ENCODE measurements at places on chromosomes 6 and 20.

- no peak for DNase-seq
These were observed 682.8 kb downstream of the KIF16B start for GRCh38 chr20:15890407-15890982.

DNA sequence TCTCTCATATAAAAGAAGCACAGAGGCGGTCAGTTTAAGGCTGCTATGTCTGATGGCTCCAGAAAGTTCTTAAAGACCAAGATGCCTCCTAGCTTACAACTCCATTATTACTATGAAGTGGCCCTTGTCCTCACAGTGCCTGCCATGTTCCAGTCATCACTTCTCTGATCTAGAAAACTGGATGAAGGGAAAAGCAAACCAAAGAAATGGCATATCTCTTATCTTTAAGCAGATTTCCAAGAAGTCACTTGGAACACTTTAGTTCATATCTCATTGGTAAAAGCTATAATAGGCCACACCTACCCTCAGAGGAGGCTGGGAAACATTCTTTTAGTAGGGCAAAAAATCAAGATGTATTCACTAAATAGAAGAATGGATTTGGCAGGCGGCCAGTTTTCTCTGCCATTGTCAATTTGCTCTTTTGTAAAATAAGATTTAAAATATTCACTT is 289.6 kb downstream of the TBC1D7 start:
- no peak for DNase-seq

DNA sequence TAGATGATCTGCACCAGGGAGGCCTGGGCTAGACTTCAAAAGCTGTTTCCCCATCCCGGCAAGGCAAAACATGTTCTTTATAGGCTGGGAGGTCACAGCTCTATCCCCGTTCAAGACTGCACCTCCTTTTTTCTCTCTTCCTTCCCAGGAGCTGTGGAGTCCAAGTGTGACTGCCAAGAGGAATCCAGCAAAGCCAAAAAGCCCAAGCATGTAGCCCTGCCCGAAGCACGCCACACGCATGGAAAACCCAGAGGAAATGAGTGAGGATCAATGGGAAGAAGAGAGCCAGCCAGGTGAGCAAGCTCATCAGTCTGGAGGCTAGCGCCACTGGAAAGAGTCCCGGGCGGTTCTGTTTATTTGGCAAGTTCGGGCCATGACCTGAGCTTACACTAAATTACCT is 240.4 kb downstream of the PRL start:
- DNase-seq, result no peak

DNA sequence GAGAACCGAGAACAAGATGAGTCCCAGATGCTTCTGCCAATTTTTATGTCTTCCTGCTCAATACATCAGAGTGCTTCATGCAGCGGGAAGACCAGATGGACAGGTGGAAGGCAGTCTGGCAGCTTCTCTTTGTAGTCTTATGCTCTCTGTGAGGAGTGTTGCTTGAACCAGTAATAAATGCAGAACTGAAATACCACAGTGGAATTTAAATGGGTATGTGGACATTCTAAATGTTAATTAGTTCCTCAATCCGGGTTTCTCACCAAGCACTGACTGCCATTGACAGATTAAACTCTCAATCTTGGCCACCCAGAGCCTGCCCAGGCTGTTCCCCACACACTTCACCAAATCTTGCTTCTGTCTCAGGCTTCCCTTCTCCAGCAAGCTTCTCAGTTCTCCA is 695.5 kb upstream of the CHD6 start:
- no peak for DNase-seq

DNA sequence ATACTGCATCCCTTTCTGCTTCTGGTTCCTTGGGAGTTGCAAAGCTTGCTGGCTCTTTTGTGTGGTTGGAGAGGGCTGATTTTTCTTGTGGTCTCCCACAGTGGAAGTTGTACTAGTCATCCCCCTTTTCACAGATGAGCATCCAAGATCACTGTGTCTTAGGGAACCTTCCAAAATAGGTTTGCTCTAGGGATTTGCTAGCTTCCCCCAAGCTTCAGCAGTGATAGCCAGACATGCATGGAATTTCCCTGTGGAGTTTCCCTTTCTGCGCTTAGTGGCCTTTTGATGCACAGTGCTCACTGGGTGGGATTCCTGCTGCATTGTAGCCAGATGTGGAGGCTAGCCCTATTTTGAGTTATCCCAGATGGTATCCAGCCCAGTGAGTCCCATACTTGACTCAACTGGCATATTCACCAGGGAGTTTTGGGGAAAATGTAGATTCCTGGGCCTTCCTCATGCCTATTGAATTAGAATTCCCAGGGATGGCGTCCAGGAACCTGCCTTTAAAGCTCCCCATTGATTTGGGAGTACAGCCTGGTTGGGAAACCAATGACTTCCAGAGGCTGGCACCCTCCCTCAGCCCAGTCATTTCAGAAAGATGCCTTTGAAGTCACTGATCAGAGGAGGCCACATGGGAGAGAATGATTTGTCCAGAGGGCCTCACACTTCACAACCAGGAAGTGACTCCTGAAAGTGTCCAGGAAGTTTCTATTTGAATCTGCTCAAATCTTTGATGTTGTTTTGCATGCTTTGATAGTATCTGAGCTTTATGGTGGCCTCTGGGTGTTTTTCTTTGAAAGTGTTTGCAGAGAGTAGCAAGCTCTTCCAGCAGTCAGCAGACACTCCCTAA is 25.9 kb downstream of the PPARD start:
- no peak for DNase-seq

GRCh38 chr20:42319252-42320013 is 701.3 kb upstream of the CHD6 start:
- DNase-seq, result no peak

GRCh38 chr6:4620284-4621151 is 155.7 kb upstream of the CDYL start:
- no peak for DNase-seq

DNA sequence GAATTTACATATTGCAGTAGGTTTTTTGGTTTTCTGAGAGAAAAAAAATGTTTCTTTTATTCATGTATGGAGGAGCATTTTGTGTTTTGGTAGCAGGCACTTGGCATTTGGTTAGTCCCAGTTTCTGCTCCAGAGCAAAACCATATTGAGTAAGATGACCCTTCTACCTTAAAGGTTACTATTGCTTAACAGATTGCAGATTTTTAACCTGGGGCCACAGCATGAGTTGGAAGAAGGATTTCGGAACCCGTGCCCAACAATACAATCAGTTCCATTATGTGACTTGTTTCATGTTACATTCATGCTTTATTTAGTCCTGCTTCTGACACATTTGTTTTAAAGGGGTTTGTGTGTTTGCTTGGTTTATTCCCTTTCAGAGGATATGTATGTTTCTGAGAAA is 496.3 kb downstream of the TFAP2B start:
- no peak for DNase-seq

- DNase-seq, result no peak
These were observed 93.7 kb downstream of the TCP11 start for GRCh38 chr6:35047265-35048011.

GRCh38 chr6:26524722-26525370 is 13.3 kb upstream of the HMGN4 start:
- no peak for DNase-seq

- no peak for DNase-seq
These were observed 4.6 kb downstream of the FILIP1 start for GRCh38 chr6:75489025-75489424.

DNA sequence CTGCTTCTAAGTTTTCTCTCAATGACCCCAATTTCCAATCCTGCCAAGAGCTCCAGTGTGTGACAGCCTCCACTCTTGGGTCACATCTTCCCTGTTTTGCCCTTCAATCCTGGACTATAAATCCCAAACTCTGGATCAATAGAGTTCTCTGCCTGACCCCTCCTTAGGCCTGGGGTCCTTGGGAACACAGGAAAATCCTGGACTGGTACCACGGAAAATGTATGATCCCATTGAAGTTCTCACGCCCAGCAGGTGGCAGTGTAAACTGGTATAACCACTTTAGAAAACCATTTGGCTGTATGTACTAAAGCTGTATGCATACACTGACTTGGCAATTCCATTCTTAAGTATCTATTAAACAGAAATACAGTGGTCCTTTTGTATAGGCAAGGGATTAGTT is 98.0 kb downstream of the SNAP25 start:
- no peak for DNase-seq

GRCh38 chr20:16003310-16003709 is 569.9 kb downstream of the KIF16B start:
- DNase-seq, result no peak

DNA sequence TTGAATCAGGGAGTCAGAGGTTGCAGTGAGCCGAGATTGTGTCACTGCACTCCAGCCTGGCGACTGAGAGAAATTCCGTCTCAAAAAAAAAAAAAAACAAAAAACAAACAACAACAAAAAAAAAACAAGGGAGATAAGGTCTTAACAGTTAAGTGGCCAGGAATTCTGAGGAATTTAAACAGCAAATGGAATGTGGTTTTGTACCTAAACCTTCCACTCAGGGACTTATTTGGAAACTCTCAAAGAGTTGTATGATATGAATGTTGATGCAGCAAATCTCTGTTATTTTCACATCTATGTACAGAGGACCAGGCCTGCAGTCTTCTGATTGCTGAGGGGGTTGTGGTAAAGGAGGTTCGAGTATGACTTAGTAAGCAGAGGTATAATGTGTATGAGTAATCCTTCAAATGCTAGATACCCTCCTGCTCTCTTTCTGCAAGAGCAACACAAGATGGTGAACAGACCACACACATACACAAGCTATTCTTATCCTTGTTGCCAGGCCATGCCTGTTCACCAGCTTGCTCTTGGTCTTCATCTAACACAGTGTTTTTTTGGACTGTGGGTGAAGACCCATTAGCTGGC is 174.9 kb upstream of the SCGN start:
- DNase-seq, result no peak

GRCh38 chr20:31930779-31931178 is 21.1 kb downstream of the PDRG1 start:
- no peak for DNase-seq

DNA sequence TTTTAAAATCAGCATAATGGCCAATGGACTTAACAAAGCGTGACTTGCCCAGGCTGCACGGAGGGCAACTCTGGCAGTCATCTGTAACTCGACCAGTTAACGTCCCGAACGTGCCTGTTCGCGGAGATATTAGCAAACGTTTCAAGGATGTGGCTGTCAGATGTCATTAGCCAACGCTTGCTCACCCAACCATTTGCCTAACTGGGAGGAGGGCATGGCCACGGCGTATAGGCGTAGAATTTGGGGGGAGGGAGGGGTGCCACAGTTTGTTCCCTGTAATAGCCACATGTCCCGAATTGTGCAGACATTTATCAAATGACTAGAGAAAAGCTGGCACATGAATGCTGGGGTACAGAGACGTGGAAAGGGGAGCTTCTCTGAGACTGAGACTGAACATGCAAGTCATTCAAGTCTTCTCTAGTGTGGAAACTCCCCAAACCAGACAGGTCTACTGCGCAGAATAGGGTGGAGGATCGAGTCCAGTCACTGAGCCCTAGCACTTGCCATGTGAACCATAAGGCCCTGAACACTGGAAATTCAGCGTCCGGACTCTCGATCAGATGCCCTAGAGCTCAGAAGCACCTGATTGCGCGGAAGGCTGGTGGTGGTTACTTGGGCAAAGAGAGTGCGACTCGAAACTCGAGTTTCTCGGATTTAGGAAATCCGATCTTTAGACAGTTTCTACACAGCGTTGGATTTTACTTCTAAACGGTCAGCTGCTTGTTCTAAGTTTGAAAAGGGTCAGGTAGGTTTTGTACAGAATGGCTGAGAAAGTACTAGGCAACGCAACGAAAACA is 32.6 kb downstream of the TFAP2B start:
- no peak for DNase-seq

DNA sequence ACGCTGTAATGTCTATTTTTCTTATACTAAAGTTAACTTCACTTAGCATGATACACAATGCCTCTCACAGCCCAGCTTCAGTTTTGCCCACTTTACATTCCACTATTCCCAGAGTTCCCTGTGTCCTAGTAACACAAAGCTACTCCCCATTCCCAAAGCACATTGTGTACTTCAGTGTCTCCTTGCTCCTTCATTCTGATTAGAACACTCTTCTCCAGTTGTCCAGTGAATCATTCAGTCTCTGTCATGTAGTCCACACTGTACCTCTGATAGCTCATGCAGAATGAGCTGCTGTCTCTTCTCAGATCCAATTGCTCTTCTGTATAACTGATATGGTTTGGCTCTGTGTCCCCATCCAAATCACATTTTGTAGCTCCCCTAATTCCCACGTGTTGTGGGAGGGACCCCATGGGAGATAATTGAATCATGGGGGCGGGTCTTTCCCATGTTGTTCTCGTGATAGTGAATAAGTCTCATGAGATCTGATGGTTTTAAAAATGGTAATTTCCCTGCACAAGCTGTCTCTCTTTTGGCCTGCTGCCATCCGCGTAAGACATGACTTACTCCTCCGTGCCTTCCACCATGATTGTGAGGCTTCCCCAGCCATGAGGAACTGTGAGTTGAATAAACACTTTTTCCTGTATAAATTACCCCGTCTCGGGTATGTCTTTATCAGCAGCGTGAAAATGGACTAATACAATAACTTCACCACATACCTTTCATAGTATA is 2.1 kb upstream of the TMX4 start:
- DNase-seq, result no peak

- no peak for DNase-seq
These were observed 219.4 kb upstream of the SSTR4 start for GRCh38 chr20:22815603-22816315.

GRCh38 chr20:62273416-62273815 is 29.4 kb upstream of the ADRM1 start:
- no peak for DNase-seq

DNA sequence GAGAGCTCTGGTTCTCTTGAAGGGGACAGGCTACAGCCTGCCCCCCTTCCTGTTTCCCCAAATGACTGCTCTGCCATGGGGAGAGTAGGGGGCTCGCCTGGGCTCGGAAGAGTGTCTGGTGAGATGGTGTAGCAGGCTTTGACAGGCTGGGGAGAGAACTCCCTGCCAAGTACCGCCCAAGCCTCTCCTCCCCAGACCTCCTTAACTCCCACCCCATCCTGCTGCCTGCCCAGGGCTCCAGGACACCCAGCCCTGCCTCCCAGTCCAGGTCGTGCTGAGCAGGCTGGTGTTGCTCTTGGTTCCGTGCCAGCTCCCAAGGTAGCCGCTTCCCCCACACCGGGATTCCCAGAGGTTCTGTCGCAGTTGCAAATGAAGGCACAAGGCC is 9.8 kb downstream of the VEGFA start:
- peak; percentile 34 for DNase-seq

- DNase-seq, result no peak
These were observed 82.7 kb downstream of the JAG1 start for GRCh38 chr20:10590950-10591671.

- DNase-seq, result no peak
These were observed 32.4 kb downstream of the CBFA2T2 start for GRCh38 chr20:33522256-33522820.

- DNase-seq, result no peak
These were observed 76.0 kb downstream of the RSPH3 start for GRCh38 chr6:158923805-158924498.

DNA sequence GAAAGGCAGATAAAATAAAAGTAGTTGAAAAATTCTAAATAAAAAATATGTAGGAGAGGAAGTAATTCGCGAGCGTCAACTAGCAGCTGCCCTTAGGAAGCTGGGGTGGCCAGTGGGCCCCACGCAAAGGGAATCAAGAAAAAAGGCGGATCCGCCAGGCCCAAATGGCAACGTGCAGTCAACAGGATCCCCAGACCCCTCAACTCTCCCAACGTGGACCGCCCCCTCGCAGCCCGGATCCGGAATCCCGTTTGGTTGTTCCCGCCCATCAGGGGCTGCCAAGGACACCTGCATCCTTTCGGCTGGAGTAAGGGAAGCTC is 296 bp downstream of the DZANK1 start:
- no peak for DNase-seq

- DNase-seq, result no peak
These were observed 152.0 kb downstream of the PTPRK start for GRCh38 chr6:128368213-128368944.
